ENCODE measurements at places on chromosomes 1 and 21.

- DNase-seq, result no peak
These were observed 46.9 kb upstream of the PUM1 start for GRCh38 chr1:31112266-31112935.

DNA sequence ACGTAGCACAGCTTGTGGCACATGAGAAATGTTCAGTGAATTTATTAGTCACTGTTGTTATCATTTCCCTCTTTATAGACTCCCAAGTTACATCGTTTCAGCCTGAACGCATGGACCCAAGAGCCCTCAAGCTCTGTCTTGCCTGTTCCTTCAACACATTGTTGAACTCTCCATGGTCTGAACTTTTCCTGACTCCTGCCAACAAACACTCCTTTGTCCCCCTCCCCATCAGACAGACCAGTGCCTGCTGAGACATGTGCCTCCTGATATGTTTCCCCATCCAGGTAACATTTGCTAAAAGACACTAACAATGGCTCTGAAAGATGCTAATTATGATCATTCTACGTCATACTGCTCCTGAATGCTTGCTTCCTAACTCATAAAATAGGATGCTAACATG is 108.7 kb upstream of the NFIA start:
- no peak for DNase-seq

DNA sequence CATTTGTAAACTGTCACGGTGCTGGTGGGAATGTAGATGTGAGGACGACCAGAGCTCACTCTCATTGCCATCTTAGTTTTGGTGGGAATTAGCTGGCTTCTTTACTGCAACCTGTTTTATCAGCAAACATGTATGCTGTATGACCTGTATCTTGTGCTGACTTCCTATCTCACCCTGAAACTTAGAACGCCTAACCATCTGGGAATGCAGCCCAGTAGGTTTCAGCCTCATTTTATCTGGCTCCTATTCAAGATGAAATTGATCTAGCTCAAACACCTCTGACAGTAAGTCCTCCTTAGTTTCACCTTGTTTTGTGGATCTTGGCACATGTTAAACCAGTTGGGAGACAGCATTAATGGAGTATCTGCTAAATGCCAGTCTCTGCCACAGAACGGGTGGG is 174.6 kb downstream of the HLX start:
- no peak for DNase-seq

DNA sequence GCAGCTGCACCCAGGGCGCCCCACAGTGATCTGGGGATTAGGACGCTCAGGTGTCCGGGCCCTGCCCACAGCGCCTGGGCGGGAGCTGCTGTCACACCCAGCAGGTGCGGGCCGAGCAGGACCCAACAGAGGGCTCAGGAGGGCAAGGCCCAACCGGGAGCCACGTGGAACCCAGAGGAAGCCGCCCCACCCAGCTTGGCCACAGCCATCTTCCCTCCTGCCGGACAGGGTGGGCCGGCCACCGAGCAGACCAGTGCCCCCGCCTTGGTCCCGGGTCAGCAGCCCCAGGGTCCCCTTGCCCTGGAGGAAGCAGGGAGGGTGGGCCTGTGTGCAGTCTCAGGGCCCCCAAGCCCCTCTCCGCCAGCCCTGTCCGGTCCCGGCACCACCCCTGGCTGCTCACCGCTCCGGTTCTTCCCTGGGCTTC is 6.3 kb upstream of the TTLL10 start:
- DNase-seq, result no peak

DNA sequence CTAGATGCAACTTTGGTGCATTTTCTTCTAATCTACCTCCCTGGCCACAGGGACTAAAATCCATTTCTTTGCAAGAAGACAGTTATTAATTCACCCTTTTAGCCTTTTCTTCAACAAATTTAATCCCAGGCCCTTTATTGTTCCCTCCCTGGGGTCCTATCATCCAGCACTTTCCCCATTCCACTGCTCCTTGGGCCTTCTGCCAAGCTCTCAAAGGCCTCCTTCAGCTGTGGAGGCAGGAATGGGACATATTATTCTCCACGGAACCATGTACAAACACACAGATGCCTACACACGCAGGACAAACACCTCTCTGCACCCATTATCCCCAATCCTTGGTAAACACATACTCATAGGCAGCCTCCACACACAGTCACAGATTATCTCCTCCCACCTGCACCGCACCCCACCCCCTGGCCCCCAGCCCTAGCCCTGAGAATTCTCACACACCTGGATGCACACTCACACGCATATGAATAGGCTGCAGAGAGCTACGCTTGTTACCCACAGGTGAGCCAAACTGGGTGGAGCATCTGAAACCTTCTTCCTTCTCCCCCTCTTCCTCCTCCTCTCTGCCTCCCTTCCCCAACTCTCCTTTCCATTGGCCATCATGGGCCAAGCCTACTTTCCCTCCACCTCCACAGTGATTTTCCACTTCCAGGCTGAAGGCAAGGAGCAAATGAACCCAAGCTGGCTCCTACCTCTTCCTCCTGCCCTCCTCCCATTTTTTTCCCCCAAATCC is 11.7 kb downstream of the TAGLN2 start:
- no peak for DNase-seq

- no peak for DNase-seq
These were observed 21.6 kb downstream of the MAPKAPK2 start for GRCh38 chr1:206706298-206706791.

DNA sequence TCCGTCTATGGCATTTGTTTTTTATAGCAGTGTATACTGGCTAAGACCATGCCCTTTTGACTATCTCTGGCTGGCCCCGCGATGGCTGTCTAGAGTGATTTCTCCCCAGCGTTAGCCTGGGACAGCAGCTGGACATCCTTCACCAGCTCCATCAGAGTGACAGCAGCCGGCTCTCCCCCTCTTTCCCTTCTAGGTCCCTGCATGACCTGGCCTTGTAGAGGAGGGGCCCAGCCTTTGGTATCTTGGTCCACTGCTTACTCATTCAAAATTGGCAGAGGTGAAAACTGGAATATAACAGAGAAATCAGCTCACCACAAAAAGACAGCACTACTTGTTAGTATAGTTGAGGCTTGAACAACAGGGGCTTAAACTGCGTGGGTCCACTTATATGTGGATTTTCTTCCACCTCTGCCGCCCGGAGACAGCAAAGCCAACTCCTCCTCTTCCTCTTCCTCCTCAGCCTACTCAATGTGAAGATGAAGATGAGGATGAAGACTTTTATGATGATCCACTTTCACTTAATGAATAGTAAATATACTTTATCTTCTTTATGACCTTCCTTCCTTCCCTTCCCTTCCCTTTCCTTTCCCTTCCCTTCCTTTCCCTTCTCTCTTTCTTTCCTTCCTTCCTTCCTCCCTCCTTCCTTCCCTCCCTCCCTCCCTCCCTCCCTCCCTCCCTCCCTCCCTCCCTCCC is 29.4 kb upstream of the B3GALNT2 start:
- no peak for DNase-seq

- DNase-seq, result no peak
These were observed 35.9 kb downstream of the GLUL start for GRCh38 chr1:182355723-182356098.

Data from GM12891 (cell line).